ENCODE measurements at places on chromosomes 16 and 17.

DNA sequence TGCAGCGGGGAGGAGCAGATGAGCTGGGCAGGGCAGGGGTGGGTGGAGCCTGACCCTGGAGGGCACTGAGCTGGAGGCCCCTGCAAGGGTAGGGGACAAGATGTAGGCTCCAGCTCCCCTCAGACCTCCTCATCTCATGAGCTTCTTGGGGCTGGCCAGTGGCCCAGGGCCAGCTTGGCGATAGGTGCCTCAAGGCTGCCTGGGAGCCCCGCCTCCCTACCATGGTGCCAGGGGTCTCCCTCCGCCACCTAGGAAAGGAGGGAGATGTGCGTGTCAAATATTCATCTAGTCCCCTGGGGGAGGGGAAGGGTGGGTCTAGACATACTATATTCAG is 3.9 kb downstream of the HIRIP3 start:
- DNase-seq = no peak

GRCh38 chr16:46713634-46714033 is 24.2 kb downstream of the ORC6 start:
- no peak for DNase-seq

GRCh38 chr16:14486520-14487303 is 143.3 kb downstream of the PARN start:
- DNase-seq = no peak

- no peak for DNase-seq
These were observed 355.2 kb downstream of the HAPSTR1 start for GRCh38 chr16:9446471-9447194.

- DNase-seq = no peak
These were observed 5.9 kb upstream of the XYLT1 start for GRCh38 chr16:17476414-17477259.

DNA sequence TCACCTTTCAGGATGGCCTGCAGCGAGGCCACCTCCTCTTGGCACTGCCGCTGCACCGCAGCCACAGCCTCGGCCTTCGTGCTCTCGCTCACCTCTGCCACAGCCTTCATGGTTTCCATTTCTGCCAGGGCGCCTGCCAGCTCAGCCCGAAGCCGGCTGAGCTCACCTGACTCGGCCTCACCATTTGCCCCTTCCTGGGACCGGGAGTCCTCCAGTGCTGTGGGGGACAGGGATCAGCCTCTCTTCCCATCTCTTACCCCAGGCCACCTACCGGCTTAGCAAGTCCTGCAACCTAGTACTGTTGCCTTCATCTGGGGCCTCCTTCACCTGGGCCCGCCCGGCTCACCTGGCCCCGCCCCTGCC is 658 bp downstream of the RABEP2 start:
- no peak for DNase-seq

GRCh38 chr16:78469787-78470186 is 370.3 kb downstream of the WWOX start:
- no peak for DNase-seq

- DNase-seq = no peak
These were observed 43.6 kb upstream of the MED9 start for GRCh38 chr17:17433000-17433703.

- DNase-seq = no peak
These were observed 2.3 kb upstream of the CDH11 start for GRCh38 chr16:65124212-65124548.

GRCh38 chr16:86107215-86107825 is 208.4 kb downstream of the IRF8 start:
- DNase-seq = no peak

- no peak for DNase-seq
These were observed 22.7 kb upstream of the MRPS23 start for GRCh38 chr17:57872536-57872935.

- DNase-seq = no peak
These were observed 265.0 kb downstream of the RBFOX1 start for GRCh38 chr16:7597677-7598076.

- DNase-seq = no peak
These were observed 282.4 kb upstream of the DYNLRB2 start for GRCh38 chr16:80258407-80258806.

GRCh38 chr17:31470592-31470991 is 79.1 kb downstream of the RAB11FIP4 start:
- no peak for DNase-seq

DNA sequence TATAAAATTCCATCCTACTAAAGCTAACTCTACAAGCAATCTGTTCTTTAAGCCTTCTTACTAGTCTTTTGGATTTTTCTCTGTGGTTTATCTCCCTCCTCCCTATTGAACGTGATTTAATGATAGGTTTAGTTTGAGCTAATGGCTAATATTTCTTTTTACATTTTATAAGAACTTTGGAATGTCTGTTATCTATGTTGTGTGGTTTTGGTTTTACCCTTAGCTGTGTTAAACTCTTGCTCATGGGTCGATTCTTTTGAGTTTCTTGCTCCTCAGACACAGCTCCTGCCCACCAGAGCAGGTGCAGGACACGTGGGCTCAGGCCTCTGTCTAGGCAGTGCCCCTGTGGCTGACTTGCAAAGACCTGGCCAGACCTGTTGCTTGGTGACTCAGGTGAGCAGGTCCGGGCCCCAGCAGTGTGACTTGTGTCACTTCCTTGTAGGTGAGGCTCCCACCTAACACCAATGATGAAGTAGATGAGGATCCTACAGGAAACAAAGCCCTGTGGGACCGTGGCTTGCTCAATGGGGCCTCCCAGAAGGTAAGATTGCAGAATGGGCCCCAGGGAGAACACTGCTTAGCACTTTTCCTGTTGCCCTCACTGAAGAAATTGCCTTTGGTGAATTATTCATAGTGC is 45.1 kb downstream of the SF3B3 start:
- DNase-seq = no peak

DNA sequence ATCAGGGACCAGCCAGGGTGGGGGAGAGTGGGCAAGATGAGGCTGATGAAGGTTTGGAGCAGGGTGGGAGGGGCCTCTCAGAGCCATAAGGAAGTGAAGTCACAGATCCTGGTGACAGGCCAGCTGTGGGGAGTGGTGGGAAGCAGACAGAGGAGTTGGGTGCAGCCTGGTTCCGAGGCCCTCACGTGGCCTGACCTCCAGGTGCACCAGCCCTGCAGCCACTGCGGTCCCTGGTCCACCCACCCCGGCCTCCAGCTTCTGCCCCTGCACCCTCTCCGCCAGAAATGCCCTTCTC is 3.9 kb upstream of the ZFPM1 start:
- no peak for DNase-seq

GRCh38 chr16:26911436-26911835 is 155.3 kb upstream of the C16orf82 start:
- DNase-seq = no peak

DNA sequence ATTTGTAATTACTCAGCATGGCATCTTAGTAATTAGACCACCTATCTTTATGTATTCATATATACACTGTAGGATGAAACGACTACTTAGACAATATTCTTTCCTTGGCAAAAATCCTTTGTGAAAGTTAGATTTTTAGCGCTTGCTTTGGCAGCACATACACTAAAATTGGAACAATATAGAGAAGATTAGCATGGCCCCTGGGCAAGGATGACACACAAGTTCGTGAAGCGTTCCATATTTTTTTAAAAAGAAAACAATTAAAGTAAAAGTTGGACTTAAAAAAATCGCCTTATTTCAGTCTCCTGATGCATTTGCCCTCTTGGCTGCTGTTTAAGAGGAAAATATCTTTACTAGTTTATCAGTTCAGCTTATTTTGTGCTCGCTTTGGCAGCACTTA is 10.5 kb downstream of the IGSF6 start:
- DNase-seq = no peak

- no peak for DNase-seq
These were observed 12.3 kb downstream of the GPRC5B start for GRCh38 chr16:19872179-19872863.

GRCh38 chr17:82920150-82920549 is 80.3 kb upstream of the ZNF750 start:
- DNase-seq = no peak

GRCh38 chr16:31403590-31404352 is 10.6 kb downstream of the ITGAD start:
- no peak for DNase-seq

- no peak for DNase-seq
These were observed 37.7 kb upstream of the ABCA6 start for GRCh38 chr17:69179227-69179952.

GRCh38 chr16:6131526-6132050 is 1034.0 kb upstream of the EEF2KMT start:
- no peak for DNase-seq

DNA sequence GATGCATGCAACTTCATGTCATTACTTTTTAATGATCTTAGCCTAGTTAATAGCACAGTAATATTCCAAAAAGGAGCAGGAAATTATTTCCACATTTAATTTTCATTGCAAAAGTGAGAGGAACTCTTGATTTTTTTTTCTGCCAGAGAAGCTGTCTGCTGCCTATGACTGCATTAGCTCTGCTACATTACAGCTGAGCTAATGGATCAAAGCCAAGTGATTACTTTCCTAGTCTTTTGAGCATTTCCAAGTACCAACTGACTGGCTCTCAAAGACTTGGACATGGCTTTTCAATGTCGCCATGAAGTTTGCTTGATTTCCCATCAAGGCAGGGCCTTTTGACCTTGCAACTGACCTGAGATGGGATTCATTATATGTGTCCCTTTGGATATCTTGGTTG is 356.6 kb upstream of the XYLT1 start:
- DNase-seq = no peak

DNA sequence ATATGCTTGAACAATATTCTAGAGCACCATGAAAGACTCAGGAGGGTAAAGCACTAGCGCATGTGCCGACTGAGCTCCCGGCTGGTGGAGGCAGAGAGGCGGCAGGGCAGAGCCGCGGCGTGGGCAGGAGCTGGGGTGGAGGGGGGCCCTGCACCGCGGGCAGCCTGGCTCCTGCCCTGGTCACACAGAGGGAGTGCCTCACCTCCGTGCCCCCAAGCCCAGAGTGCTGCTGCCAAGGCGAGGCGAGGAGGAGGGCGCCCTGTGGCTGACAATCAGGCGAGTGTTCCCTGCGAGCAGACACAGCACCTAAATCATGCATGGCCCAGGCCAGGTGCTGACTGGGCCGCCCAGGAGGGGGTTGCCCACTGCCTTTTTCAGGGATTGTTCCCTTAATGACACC is 105.8 kb upstream of the TNRC6C start:
- no peak for DNase-seq
